ENCODE measurements at places on chromosomes 1 and 21.

DNA sequence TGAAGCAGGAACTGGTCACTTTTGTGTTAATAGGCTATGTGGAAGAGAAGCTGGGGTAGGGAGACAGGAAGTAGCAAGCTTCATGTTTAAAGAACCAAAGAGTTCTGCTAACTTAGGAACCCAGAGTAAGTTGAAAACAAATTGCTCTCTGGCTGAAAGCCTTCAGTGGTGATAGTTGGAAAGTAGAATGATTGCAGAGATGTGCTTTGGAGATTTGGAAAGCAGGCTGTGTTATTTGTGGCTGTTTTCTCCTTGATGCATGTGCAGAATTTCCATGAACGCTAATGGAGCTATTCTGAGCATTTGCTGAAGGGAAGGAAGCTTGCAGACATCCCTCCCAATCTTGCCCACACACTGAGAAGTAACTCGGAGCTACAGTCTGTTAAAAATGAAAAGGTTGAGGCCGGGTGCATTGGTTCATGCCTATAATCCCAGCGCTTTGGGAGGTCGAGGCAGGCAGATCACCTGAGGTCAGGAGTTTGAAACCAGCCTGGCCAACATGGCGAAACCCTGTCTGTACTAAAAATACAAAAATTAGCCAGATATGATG, 45.7 kb downstream of the TCEANC2 start:
- no peak for DNase-seq

DNA sequence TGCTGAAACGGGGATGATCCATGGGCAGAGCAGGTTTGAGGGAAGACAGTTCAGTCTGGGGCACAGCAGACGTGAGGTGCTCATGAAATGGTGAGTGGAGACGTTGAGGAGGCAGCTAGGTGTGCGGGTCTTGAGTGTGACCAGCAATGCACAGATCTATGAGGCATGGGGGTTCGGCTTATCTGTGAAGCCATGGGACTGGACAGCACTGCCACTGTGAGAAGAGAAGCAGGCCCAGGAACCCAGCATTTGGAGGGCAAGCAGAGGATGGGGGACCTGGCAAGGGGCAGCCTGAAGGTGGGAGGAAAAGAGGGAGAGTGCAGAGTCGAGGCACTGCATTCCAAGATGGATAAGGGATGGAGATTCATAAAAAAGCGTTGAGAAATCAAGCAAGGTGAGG, 8.0 kb downstream of the CSF1 start:
- DNase-seq: no peak

DNA sequence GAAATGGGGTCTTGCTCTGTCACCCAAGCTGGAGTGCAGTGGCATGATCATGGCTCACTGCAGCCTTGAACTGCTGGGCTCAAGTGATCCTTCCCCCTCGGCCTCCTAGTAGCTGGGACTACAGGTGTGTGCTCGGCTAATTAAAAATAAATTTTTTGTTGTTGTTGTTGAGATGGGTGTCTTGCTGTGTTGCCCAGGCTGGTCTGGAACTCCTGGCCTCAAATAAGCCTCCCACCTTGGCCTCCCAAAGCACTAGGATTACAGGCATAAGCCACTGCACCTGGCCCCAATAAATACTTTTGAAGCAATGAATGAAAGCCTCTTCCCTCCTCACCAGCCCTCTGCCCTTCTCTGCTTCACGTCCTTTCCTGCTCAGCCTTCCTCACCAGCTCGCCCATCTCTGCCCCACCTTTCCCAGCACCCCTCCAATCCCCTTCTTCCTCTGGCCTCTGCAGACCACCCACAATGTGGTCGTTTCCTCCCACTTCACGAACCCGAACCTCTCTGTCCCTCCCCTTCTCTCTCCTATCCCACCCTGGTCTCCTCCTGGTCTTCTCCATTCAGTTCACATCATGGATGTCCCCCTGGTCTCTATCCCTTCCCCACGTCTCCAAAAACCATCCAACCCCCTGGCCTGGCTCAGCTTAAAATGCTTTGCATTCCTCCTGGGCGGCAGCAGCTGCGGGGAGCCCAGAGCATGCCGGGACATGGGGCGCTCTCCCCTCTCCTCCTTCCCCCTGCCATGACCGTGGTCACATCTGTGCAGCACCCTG, 38.4 kb downstream of the RAP1GAP start:
- no peak for DNase-seq

DNA sequence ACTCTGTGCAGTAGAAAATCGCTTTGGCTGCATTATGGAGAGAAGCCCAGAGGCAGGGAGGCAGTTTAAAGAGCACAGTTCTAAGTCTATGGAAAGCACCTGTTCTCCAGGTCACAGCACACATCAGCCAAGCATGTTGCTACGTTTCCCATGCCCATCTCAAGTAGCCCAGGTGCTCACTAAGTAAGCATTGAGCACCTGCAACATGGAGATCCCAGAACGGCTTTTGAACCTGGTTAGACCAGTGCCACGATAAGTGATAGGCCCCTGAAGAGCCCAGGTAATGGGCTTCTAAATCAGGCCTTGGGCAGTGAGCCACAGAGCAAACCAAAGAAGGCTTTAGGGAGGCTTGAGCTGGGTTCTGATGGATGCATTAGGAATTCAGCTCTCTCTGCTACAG, 186.2 kb downstream of the C1orf94 start:
- DNase-seq: no peak

GRCh38 chr1:39640861-39641260, 1.4 kb upstream of the HEYL start:
- no peak for DNase-seq

DNA sequence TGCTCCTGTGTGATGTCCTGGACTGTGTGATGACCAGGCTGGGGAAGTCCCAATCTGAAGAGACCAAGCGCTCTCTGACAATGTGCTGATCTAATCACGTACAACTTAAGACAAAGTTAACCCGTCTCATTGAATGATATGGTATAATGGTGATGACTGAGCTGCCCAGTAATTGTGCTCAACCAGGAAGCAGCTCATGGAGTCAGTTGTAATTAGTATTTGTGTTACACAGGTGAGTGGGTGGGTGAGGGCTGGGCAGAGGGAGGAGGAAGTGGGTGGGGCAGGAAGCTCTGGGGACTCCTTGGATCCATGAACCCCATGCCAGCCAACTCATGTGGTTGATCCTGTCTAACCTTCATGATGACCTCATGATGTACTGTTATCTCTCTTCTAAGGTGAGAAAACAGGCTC, 8.7 kb upstream of the ECE1 start:
- DNase-seq: no peak

DNA sequence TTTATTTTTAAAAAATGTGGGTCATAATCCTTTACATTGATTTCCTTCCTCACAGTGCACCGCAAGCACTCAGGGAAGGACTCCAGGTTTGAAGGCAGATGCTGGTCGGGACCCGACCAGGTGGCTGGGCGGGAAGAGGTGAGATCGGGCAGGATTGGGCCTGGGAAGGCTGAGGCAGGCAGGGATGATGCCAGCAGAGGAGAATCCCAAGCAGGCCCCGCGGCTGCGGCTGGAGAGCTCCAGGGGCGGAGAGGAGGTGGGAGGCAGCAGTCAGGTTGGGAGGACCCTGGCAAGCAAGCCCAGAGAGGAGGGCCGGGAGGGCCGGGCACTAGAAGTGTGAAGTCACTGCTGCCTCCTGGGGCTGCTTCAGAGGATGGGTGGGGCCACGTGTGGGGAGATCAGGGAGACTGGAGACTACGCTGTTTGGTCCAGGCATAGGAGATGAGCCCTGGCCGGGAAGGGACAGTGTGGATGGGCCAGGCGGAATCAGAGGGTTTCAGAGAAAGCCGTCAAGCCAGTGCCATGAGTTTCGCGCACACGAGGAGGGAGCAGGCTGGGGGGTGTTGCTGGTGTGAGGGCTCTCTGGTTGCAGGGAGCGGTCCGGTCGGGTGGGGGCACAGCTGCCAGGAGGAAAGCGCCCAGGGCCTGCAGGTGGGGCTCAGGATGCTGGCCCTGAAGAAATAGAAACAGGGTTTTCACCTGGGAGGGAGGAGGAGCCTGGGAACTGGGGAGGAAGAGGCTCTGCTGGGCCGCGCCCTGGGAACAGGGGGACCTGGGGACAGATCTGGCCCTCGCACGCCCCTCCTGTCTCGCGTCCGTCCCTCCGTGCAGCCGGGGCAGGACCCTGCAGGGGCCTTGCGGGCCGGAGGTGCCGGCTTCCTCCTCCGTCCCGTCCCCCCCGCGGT, 888 bp upstream of the COL18A1 start:
- no peak for DNase-seq

DNA sequence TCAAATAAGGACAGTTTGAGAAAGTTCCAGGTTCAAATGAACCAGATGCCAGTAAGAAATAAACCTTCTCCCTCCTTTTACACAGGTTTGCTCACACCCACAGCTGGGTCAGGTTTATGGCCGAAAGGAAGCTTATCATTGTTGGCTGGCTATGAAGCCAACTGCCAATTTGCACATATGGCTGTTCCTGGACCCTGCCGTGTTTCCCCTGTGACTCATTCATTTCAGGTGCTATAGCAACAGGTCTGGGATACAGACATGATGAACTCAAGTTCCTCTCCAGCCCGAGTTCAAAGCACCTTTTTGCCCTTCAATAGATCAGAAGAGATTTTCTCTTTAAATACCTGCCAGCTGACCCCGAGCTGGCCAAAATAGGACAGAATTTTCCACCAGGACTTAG, 134.4 kb upstream of the SMYD2 start:
- DNase-seq: no peak

- no peak for DNase-seq
These were observed 301.1 kb downstream of the PTPRC start for GRCh38 chr1:198939956-198940355.

GRCh38 chr1:71693581-71693980, 588.8 kb downstream of the NEGR1 start:
- no peak for DNase-seq

DNA sequence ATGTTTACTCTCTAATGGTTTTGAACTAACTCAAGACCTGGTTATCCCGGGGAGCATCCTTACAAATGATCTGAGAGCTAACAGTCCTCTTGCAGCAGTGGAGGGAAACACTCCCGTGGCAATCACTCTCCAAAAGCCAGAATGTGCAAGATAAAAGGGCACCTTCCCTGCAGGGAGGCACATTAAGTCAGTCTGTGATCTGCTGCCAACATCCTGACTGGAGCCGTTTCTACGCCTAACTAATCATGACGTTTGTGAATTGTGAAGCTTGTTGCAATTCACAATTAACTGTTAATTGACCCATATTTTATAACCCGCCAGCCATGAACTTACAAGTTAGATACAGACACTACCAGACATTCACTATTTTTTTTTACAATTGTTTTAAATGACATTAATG, 52.1 kb upstream of the LGALS8 start:
- DNase-seq: no peak

DNA sequence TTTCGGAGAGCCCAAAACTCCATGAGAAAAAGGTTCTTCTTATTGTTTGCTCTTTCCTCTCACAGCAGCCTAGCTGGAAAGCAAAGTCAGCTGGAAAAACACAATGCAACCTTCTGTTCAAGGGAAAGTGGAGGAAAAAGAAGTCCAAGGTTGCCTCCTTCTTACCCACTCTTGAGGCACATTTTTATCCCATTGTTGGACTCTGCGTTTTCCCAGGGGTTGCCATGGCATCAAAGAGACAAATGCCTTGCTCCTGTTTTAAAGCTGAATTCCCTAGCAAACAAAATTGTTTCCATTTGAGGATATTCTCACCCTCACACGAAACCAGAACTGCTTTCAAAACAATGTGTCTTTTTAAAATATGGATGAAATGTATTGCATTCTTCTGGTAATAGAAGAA, 45.1 kb upstream of the PALMD start:
- DNase-seq: no peak

DNA sequence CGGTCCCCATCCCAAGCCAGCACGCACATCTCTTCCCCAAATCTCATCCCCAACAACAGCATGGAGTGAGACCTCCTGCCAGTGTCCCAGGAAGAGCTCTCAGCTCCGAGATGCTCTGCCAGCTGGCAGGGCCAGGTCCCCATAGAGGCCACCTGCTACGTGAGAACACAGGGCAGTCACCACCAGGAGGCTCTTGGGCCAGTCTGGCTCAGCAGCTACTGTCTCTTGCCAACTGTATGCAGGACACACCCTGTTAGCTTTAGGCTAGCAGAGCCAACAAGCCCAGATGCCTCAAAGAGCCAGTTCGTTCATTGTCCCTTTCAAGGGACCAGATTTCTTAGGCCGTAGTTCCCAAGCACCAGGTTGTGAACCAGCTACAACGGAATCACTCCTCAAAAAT, 36.9 kb downstream of the FBXO2 start:
- DNase-seq: no peak

GRCh38 chr1:13708380-13708982, 8.5 kb downstream of the PRDM2 start:
- DNase-seq: no peak

GRCh38 chr1:15388201-15388880, 21.3 kb upstream of the EFHD2 start:
- DNase-seq: no peak

DNA sequence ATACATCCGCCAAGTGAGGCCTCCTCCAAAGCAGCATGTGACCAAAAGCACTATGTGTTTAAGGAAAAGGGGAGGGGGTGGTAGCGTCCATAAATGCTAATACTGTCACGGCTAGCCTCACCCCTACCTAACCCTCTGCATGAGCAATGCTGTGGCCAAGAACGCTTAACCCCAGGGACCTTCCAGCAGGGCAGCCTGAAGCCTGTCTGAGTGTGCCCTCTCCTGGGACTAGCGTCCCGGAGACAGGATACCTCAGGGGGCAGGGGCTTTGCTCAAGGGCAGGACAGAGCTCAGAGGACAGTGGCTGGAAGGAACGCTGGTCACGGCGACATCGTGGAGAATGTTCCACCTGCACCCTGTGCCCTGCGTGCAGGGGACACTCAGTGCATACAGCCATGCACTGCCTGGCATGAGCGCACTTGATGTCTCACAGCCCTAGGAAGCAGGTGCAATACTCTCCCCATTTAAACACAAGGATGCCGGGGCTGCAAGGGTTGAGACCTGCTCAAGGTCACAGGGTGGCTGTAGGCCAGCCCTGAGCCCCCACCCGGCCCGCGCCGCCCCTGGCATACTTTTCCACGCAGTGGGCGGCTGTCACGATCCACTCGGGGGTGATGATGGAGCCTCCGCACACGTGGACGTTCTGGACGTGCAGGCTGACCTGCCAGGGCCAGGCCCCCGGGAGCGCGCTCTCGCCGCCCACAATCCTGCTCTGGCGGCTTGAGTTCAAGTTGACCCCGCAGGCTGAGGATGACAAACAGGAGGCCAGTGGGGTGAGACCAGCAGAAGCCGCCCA, 35.0 kb downstream of the TMPRSS2 start:
- DNase-seq: no peak

DNA sequence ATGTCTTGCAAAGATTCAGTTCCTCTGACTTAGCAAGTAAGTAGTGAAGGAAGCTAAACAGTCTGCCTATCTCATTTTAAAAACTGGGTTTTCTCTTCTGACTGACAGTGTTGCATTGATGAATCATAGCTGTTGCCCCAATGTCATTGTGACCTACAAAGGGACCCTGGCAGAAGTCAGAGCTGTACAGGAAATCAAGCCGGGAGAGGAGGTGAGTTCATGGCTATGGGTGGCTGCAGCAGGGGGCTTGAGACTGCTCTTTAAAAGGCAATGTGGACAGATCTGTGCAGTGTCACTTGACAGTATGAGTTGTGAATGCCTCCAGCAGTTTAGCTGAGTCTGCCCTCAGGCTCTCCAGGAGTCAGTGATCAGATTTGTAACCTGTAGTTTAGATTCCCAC, 46.6 kb downstream of the SMYD2 start:
- DNase-seq: no peak

- no peak for DNase-seq
These were observed 22.8 kb upstream of the CFAP126 start for GRCh38 chr1:161390559-161390858.

Data from cortex of kidney (tissue), 1 donor.